Lung microvascular endothelial cell (primary cell): ENCODE measurements at places on chromosomes 16 and 17. TPM values are rescaled to one million over a fixed set of nuclear protein-coding genes. Genes with fewer than 3 reads are reported as not detected.

- DNase-seq: no peak
Measured at GRCh38 chr16:69712277-69712676, 14.1 kb downstream of the NQO1 start.

DNA sequence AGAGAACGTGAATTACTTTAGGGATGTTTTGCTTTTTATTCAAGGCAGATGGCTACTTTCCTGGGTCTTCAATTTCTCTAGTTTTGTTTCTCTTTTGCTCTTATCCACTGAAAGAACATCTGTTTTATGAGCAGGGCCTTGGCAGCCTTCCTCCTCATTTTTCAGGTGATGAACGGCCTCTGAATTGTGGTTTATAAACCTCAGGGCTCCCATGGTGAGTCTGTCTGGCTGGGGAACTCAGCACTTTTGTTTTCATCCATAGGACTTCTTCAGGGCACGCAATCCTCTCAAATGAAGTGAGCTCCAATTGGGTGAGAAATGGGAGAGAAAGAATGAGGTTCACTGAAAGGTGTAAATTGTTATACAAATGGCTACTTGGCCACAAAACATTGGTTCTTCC is 186.4 kb upstream of the ERCC4 start:
- DNase-seq: no peak

DNA sequence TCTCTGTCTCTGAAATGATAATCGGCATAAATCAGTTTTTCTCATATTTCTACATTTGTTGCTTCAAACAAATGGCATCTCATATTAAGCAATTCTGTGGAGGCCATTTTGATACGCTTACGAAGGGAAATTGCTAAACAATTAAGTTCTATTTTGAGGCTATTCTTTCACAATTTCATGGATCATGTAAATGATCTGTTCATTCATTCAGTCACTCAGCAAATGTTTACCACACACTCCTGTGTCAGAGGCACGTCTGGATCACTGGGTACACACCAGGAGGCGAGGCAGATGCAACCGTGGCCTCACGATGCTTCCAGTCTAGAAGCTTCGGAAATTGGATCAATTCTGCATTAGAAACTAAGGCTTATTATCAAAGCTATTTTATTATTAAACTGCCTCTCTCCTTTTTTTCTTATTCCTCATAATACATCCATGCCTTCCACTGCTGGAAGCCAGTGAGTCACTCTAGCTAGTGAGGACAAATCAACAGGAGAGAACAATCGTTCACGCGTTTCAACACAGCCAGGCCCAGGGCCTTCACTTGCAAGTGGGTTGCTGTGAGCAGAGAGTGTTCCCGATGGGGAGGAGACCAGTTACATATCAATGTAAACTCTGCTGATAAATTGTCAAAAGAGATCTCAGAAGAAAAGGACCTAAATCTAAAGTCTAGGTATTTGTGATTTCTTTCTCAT is 11.3 kb upstream of the SLC39A11 start:
- no peak for DNase-seq

GRCh38 chr16:50667497-50668367 is 13.4 kb downstream of the SNX20 start:
- DNase-seq: peak; percentile 8

DNA sequence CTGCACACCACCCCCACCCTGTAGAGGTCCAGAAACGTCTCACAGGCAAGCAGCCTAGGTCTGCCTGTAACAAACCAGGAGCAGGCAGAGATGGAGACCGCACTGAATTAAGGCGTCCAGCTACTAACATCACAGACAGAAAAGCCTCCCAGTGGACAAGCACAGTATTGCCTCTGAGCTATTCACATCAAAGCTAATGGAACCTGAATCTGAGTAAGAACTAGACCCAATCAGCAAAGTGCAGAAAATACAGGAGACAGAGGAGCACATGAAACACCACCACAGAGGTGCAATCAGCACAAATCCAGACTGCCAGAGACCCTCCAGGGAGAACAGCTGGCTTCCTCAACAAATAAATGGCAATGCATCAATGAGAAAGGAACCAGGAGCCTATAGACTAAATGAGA is 22.2 kb upstream of the PEMT start:
- DNase-seq: peak; percentile 73

DNA sequence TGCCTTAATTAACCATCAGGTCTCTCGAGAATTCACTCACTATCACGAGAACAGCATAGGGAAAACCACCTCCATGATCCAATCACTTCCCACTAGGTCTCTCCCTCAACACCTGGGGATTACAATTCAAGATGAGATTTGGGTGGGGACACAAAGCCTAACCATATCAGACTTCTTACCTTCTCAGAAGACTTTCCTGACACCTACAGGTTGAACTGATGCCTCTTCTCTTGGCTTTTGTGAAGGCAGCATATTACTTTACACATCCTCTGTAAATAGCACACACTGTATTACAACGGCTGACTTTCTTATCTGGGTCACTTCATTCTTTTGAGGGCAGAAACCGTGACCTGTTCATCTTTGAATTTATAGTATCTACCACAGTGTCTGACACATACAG is 23.6 kb downstream of the BMERB1 start:
- no peak for DNase-seq

GRCh38 chr17:64296246-64296645 is 33.2 kb upstream of the TEX2 start:
- no peak for DNase-seq

GRCh38 chr17:22461460-22462145 is 769.3 kb downstream of the KCNJ18 start:
- DNase-seq: no peak

DNA sequence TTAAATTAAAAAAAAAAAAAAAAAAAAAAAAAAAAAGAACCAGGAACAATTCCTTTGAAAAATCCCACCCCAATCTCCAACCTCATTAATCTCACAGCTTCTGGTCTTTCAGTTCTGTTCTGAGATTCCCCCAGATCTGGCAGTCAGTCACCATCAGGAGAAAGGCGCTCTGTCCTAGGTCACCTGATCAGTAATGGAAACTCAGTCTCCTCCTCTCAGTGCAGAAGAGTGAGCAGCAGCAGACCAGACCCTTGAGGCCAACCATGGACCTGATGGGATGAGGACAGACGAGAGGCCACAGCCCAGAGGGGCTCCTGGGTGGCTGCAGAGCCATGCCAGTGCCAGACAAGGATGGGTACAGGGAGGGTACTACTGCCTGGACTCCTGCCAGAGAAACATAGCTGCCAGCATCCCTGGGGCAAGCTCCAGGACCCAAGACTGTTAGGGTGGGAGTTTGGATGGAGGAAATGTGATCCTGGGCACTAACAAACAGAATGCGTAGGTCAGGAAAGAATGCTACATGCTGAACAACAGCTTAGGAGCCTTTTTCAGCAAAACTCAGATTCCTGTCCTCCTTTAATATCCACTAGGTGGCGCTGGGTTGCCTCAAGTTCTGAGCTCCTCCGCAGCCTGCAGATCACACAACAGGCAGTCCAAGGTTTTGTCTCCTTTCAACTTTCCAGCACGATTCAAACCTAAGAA is 28.7 kb downstream of the MPG start:
- peak; percentile 88 for DNase-seq

GRCh38 chr16:52751035-52751434 is 204.1 kb upstream of the TOX3 start:
- no peak for DNase-seq

GRCh38 chr17:42135664-42136653 is 13.4 kb downstream of the HSPB9 start:
- peak; percentile 93 for DNase-seq

DNA sequence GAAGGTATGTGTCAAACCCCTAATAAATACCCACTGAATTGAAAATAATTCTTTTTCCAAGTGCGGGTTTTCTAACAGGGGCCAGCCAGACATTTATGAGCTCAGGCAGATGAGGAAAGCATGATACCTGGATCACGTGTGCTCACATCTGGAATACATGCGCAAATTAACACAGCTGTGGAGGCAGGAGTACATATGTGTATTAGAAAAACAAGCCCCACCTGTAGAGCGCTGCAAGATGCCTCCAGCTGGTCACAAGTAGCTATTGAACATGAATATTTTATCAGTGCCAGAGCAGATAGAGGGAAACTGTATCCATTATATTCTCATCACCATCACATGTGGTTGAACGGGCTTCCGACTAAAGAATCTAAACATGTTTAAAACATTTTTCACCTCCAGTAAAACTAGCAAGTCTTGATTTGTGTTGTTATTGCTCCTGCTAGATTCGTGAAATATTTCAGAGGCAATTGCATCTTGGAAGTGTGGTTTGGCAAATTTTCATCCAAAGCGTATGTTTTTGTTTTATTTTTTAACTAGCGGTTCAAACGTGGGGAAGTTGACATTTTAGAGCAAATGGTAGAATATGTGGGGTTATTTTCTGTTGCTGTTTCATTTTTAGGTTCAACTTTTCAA is 482.8 kb downstream of the CDH13 start:
- no peak for DNase-seq

GRCh38 chr16:81526935-81527334 is 82.3 kb downstream of the CMIP start:
- no peak for DNase-seq

- no peak for DNase-seq
Measured at GRCh38 chr16:66128371-66128770, 238.1 kb upstream of the CDH5 start.

- DNase-seq: peak; percentile 69
Measured at GRCh38 chr16:87702325-87702811, 63.4 kb downstream of the KLHDC4 start.

DNA sequence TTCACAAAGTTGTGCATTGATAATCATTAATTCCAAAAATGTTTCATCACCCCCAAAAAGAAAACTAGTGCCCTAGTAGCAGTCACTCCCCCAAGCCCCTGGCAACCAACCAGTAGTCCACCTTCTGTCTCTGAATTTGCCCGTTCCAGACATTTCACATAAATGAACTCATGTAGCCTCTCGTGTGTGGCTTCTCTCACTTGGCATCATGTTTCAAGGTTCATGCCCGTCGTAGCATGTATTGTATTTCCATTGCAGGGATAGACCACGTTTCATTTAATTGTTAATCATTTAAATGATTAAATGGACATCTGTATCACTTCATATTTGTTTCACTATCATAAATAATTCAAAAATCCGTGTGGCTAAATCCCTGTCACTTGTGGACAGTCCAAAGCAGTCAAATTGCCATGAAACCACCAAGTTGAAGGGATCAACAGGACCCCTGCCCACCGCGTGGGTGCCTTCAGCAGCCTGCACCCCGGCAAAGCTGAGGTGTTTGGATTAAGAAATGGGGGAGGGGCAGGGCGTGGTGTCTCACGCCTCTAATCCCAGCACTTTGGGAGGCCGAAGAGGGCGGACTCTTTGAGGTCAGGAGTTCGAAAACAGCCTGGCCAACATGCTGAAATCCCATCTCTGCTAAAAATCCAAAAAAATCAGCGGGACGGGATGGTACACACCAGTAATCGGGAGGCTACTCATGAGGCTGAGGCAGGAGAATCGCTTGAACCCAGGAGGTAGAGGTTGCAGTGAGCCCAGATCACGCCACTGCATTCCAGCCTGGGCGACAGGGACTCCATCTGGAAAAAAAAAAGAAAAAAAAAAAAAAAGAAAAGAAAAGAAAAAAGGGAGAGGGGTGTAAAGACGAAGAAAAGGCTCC is 8.7 kb upstream of the FLYWCH2 start:
- no peak for DNase-seq

DNA sequence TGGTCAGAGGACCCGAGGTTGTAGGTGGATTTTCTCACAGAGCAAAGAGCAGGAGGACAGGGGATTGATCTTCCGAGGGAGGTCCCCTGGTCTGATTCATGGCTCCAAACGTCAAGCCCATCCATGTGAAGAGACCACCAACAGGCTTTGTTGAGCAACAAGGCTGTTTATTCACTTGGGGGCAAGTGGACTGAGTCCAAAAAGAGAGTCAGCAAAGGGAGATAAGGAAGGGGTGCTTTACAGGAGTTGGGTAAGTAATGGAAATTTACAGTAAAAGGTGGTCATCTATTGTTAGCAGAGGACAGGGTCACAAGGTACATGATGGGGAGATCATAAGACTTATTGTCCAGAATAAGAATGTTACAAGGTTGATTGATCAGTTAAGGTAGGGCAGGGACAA is 2285.8 kb downstream of the TP53TG3F start:
- DNase-seq: no peak

DNA sequence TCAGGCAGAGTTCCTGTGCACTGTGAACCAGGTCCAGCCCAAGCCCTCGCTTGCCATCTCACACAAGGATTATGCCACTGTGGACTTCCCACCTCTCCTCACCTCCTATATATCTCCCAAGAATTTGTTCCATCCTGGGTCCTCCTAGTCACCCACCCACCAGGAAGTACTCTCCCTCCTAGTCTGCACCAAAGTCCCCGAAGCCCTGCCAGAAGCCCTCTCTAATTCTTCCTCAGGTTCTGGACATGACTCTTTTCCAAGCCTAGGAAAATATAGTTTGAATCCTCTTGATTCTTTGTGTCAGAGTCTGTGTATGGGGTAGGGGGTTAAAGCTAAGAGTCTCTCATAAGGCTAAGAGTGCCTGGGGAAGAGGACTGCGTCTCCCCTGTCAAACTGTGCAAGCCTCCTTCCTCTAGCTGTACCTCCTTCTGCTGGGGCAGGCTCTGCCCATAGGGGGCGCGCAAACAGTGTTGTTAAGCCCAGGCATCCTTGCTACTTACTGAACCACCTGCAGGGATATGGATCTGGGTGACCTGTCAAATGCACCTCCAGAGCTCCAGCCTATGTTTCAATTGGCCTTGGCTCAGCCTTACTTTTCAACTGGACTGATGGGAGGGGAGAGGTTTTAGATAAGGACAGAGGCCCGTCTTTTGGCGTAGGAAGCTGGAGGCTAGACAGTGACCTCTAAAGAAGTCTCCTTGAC is 16.6 kb upstream of the DLX4 start:
- DNase-seq: peak; percentile 72

The SLFN13 gene
- 0.65 and 2.2 TPM in 2 replicates for total RNA-seq

The DNAAF8 gene
- 0.22 and 0.40 TPM in 2 replicates for total RNA-seq

The ST6GALNAC1 gene
- not detected in 2 replicates for total RNA-seq

The NXPH3 gene
- total RNA-seq: 1.1 and 3.0 TPM in 2 replicates

The ELMO3 gene
- 0.44 and 0.99 TPM in 2 replicates for total RNA-seq

The SLC38A8 gene
- total RNA-seq: not detected in 2 replicates

The SMPD3 gene
- under 0.01 TPM in 2 replicates for total RNA-seq

The INCA1 gene
- total RNA-seq: 0.22 and 0.40 TPM in 2 replicates

The NOXO1 gene
- under 0.01 TPM in 2 replicates for total RNA-seq

The YBX2 gene
- under 0.01 TPM in 2 replicates for total RNA-seq

The CTRB2 gene
- not detected in 2 replicates for total RNA-seq

The HSF4 gene
- total RNA-seq: 1.3 and 2.0 TPM in 2 replicates

The NPIPB9 gene
- 0.44 and 1.4 TPM in 2 replicates for total RNA-seq

The ABCC12 gene
- not detected in 2 replicates for total RNA-seq
